ENCODE measurements at places on chromosomes 6 and 20.

GRCh38 chr20:64238115-64238825 lies 17.3 kb upstream of the PCMTD2 start:
- DNase-seq = no peak

- DNase-seq = no peak
These were observed 219.1 kb downstream of the PHACTR1 start for GRCh38 chr6:12935637-12936036.

GRCh38 chr6:136592930-136593673 lies 42.9 kb upstream of the MAP7 start:
- DNase-seq = no peak

- DNase-seq = no peak
These were observed 206.8 kb upstream of the ARG1 start for GRCh38 chr6:131366223-131366622.

- peak; percentile 63 for DNase-seq
These were observed 37.5 kb downstream of the NOX3 start for GRCh38 chr6:155418017-155418761.

DNA sequence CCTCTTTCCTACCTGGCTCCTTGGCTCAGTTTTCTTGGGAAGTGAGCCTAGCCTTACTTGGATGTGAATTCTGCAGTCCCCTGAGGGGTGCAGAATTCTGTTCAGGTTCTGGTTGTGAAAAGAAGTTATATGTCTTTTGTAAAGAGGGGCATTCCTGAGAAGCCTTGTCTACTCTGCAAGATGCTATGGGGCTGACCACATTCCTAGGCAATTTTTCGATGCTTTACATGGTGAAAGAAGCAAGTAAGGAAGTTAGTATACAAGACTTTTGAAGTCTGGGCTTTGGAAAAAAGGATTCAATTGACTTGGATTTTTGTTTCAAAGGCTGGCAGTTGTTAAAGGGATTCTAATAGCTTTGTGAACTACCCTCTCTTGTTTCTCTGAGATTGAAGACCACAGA lies 167.9 kb upstream of the STMND1 start:
- no peak for DNase-seq

- no peak for DNase-seq
These were observed 62.0 kb downstream of the OR2J2 start for GRCh38 chr6:29232725-29233124.

- DNase-seq = no peak
These were observed 687.9 kb upstream of the CITED2 start for GRCh38 chr6:140062043-140063020.

DNA sequence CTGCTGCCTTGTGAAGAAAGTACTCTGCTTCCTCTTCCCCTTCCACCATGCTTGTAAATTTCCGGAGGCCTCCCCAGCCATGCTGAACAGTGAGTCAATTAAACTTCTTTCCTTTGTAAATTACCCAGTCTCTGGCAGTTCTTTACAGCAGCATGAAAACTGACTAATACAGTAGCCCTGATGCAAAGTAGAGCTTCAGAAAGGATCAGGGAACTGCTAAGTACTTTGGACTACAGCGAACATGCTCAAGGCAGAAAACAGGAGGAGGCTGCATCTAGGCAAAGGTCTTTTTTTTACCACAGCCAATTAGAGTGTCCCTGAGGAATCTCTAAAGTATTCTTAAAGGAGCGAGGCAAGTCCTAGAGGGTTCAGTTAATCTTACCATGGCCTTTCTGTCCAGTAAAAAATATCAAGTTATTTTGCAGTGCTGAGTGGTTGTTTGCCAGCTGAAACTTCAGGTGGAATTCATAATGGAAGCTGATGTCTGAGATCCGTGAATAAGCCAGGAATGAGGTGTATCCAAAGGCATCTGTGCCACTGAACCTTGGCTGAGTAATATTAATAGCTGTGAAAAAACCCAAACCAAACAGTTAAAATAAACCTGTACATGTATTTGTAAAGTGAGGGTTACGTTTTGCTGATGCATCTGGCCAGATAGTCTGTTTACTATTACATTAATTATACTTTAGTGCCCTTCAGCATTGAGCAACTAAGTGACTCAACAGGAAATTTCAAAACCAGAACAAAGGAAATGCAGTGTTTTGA lies 170.4 kb downstream of the PHF3 start:
- DNase-seq = no peak

- DNase-seq = no peak
These were observed 129.5 kb downstream of the LRRC1 start for GRCh38 chr6:53924277-53924676.

DNA sequence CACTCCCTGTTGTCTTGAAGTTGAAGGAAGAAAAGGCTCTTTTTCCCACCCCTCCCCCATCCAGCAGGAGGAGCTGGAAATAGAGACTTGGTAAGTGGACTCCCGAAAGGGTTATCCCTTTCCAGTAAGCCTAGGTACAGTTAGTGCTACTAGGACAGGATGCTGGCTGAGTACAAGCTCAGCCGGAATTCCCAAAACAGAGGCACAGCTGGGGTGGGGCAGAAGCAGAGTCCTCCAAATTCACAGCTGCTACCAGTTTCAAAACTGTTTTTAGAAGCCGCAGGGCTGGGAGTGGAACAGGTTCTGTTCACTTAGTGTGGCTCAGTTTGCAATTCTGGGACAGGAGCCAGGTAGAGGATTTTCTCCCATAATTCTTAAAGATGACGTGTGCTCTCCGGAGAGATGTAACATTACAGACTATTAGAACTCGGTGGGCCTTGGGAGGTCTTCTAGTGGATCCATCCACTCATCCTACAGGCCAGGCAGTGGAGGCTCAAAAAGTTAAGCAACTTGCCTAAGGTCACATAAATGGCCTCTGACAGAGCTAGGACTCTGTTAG lies 19.0 kb upstream of the UTRN start:
- DNase-seq = no peak

DNA sequence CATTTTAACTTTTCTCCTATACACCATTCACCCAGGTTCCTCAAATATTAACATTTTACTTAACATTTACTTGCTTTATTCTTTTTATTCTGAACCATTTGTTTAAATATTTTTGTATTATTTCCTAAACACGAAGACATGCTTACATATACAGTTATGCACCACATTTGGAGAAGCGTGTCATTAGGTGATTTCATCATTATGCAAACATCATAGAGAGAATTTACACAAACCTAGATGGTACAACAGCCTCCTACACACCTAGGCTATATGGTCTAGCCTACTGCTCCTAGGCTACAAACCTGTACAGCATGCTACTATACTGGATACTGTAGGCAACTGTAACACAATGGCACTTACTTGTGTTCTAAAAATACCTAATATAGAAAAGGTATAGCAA lies 6.6 kb downstream of the TDP2 start:
- no peak for DNase-seq

DNA sequence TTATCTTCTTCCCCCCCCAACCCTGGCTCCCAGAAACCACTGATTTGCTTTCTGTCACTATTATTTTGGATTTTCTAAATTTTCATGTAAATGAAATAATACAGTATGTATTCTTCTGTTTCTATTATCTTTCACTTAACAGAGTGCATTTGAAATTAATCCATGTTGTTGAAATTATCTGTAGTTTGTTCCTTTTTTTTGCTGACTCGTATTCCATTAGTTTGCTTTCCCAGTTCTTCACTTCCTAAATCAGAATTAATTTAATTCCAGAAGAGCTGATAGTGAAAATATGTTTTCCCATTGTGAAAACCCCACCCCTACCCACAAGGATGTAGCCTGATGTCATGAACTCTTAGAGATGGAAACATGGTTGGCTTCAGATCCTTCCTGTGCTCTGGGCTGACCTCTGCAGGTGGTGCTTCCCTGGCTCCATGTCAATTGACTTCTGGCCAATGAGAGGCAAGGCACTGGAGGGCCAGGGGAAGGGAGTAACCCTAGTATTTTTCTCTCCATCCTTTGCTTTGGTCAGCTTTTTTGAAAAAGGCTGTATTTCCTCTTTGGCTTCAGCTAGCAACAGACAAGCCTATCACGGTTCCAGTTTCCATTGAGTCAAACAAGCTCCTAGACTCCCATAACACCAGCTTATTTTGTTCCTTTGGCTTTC lies 244.4 kb upstream of the HSF2 start:
- no peak for DNase-seq

All from stimulated activated CD4-positive, alpha-beta T cell treated with anti-CD3 and anti-CD28 coated beads, Interleukin-12 subunit alpha, Interleukin-12 subunit beta, amount 100 ng/mL, for 4 hours (primary cell).